ENCODE measurements at places on chromosomes 4 and X.

DNA sequence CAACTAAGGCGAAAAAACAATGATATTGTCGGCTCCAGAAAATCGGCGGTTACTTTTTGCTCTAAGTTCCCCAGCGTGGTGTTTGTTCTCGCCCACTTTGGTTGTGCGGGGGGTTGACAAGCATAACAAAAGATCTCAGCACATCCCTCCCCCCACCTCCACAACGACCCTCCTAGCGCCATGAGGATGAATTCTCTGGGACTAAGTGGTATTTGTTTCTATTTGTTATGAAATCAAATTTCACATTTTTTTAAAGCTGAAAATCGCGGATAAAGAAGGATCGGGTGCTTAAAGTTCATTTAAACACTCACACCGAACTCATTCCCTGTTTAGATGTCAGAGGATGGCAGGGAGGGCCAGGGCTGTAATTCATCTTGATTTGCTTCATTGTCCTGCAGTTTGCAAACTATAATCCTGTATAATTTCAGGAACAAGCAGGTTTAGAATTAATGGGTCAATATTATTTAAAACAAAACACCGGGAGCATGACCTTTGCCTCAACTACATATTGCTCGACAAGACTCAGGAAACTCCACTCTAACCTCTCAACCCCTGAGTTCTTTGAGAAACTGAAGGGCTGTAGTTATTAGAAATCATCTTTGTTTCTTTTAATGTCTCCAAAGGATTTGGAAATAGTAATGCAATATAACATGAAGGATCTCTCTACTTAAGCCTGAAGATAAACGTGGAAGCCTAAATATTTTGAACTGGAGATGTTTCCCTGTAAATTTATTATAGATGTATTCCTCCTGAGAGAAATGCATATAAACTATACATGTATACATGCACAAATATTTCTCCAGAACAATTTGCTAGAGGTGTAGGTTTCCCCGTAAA is 6.4 kb downstream of the PITX2 start:
- DNase-seq, result no peak

- no peak for DNase-seq
Observed at GRCh38 chr4:182748949-182749348, 168.2 kb downstream of the DCTD start.

DNA sequence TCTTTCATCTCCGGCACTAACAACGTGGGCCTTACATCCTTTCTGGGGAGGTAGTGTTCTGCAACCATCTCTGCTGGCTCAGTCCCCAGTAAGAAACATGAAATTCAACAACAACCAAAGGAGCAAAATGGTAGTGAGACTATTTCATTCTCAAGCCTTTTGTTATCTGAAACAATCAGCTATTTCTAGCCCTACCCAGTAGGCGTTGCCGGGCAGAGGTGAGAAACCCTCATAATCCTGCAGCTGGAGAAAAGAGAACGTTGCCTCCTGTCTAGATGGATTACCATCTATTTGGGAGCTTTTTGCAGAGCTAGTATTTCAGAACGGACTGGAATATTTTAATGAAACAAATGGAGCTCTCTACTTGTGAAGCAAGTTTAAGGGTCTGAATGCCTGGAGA is 66.4 kb upstream of the GPR174 start:
- DNase-seq, result no peak

DNA sequence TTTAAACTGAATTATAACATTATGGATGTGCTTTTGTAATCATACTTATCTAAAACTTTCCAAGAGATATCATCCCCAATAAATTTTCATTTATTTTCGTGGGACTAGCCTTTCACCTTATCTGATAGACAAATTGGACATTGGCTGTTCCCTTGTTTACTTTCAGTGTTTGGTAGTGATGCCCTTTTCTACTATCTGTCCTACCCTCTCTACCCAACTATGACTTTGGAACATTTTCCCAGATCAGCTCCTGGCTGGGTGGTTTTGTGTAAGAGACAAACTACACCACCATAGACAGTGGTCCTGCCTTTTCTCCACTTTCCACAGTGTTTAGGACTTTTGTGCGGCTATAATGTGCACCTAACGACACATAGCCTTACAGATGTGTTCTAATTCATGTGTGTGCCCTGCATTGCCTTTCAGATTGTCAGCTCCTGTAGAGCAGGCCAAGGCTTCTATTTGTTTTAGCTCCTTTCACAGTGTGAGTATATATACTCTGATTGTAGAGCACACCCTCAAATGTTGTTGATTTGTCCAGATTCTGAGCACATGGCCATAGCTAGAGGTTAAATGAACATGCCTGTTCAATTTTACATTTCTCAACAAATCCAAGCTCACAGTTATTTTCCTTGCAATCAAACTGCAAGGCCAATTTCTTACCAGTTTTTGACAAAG is 63.0 kb upstream of the TRPC5OS start:
- DNase-seq, result no peak

GRCh38 chr4:141759796-141760425 is 123.5 kb downstream of the IL15 start:
- DNase-seq, result no peak

GRCh38 chrX:132171478-132171877 is 43.7 kb upstream of the FRMD7 start:
- DNase-seq, result no peak

GRCh38 chr4:147110473-147111367 is 165.1 kb upstream of the TTC29 start:
- DNase-seq, result no peak

GRCh38 chrX:154352466-154352865 is 22.0 kb downstream of the FLNA start:
- no peak for DNase-seq

DNA sequence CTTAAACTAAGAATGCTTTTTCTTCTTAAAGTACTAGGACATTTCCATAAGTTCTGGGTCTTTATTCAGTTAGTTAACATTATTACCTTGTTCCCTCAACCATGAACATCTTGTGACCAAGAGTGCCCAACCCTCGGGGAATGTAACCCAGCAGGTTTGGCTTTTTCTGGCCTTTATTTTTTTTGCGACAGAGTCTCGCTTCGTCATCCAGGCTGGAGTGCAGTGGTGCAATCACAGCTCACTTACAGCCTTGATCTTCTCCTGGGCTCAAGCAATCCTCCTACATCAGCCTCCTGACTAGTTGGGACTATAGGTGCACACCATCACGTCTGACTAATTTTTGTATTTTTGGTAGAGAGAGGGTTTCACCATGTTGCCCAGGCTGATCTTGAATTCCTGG is 65.1 kb downstream of the USP11 start:
- no peak for DNase-seq

DNA sequence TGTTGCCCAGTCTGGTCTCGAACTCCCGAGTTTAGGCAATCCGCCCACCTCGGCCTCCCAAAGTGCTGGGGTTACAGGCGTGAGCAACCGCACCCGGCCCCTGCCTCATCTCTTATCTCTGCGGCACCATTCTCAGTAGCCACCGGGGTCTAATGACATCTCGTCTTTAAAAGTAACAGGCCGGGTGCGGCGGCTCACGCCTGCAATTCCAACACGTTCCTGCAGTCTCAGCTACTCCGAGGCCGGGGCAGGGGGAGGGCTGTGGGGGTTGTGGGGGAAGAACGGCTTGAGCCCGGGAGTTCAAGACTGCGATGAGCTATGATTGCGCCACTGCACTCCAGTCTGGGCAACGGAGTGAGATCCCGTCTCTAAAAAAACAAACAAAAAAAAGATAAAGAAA is 28.8 kb downstream of the ING2 start:
- DNase-seq, result no peak

- no peak for DNase-seq
Observed at GRCh38 chrX:68254738-68255645, 178.3 kb downstream of the OPHN1 start.

- no peak for DNase-seq
Observed at GRCh38 chrX:42946544-42947194, 168.7 kb upstream of the PPP1R2C start.

- no peak for DNase-seq
Observed at GRCh38 chrX:144798972-144799371, 448.3 kb upstream of the SPANXN1 start.

- no peak for DNase-seq
Observed at GRCh38 chr4:88939697-88940096, 117.3 kb downstream of the FAM13A start.

DNA sequence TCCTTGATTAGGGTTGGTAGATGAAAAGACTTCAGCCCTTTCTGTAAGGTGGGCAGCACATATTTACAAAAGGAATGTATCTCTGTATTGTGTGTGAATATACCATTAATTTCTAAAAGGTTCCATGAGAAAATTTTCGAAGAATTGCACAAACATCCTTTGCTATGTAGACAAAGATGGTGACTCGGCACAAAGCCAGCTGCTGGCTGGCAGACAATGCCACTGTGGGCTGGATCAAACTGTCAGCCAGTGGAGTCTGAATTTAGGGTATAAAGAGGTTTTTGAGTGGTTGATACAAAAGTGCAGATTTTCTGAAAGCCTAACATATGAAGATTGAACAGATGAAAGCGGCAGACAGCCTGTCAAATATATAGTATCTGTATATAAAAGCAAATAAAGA is 5.6 kb upstream of the TXK start:
- DNase-seq, result no peak

DNA sequence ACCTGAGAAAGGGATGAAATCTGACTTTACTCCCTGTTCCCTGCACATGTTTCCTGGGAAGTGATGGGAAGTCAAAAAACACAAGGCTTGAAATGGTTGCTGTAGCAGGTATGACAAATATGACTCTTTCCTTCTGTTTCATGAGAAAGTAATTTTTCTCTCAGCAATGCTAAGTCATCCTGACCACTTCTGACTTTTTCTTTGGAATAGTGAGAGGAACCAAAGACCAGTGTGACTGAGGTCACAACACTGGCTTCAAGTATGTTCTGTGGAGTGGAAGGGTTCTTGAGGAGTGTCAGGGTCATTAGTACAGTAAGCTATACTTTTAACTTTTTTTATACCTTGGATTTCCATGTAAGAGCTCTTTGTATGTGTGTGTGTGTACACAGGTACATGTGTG is 225.3 kb downstream of the PPP3CA start:
- DNase-seq, result no peak

- DNase-seq, result no peak
Observed at GRCh38 chrX:150761176-150761818, 68.1 kb downstream of the MTMR1 start.

GRCh38 chr4:188372829-188373228 is 233.6 kb downstream of the TRIML1 start:
- no peak for DNase-seq

DNA sequence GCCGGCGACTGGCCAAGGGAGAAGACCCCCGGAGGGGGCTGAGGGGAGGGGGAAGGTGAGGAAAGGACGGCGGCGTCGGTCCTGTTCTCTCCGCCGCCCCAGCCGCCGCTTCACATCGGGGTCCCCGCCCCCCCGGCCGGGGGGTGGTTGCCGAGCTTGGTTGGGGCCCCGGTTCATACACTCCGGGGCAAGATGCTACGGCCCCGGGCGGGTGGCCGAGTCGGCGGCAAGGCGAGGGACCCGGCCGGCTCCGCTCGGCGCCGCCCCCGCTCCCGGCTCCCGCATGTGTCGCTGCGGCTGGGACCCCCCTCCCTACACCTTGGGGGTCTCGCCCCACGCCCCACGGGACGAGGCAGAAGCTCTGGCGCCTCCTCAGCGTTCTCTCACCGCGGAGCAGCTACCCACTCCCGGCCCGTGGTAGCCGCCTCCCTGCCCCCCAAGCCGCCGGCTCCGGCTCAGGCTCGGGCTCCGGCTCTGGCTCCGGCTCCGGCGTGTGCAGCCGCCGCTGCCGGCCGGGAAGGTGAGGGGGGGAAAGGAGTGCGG is 461 bp downstream of the FBXW7 start:
- no peak for DNase-seq

- no peak for DNase-seq
Observed at GRCh38 chr4:52982255-52982945, 120.3 kb downstream of the RASL11B start.

- no peak for DNase-seq
Observed at GRCh38 chr4:176660561-176660960, 132.2 kb downstream of the VEGFC start.

DNA sequence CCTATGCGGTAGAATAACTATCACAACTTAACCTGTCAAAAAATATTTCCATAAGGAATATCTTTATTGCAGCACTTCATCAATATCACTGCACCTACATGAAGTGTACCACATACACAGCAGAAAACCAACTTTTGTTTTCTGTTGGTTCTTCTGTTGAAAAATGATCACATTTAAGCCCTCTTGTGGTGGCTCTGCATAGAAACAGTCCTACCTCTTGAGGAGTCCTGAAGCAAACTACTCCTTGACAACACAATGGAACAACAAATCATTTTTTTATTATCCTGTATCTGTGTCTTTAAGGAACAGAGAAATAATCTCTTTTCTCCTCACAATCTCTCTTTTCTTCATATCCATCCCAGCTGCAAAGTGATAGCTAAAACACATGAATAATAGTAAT is 39.8 kb upstream of the ATOH1 start:
- no peak for DNase-seq

- DNase-seq, result no peak
Observed at GRCh38 chrX:50813843-50814661, at the start of gene SHROOM4. Gene SHROOM4 (minus strand): TSS chrX:50814194. CDS start chrX:50814018, 176 bp downstream.

DNA sequence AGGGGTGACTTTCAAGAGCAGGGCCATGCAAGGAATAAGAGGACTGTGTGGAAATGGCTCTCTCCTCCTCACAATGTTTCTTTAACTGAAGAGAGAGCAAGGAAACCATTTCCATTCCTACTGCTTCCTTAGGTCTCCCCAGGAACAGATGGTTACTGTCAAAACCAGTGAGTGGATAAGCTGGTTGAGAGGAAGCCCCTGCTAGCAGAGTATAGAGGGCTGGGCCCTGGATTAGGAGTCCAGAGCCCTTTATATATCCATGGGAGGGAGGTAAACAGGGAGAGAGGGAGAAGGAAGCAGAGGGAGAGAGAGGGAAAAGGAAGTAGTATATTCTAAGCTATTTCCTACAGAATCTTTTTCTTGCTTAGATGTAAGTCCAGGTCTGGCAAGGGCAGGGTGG is 43.8 kb upstream of the LAS1L start:
- no peak for DNase-seq

- DNase-seq, result no peak
Observed at GRCh38 chr4:77579406-77580076, 26.1 kb upstream of the CXCL13 start.

DNA sequence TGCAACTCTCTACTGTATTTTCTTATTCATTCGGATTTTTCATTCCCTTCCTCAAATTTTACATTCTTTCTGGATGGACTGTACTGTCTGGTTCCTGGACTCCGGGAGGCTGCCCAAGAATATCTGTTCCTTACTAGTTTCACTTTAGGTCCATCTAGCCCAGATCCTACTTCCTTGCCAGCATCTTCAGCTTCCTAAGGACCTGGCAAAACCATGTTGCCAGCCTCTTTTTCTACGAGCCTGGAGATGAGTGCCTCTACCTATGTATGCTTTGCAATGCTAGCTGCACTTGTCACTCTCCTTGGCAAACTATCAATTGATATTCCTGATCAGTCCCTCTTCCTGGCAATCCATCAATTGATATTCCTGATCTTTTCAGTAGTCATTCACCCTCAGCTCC is 5.6 kb upstream of the LNX1 start:
- DNase-seq, result no peak

Data from GM18507 (cell line).